ENCODE measurements at places on chromosomes 5 and 9.

DNA sequence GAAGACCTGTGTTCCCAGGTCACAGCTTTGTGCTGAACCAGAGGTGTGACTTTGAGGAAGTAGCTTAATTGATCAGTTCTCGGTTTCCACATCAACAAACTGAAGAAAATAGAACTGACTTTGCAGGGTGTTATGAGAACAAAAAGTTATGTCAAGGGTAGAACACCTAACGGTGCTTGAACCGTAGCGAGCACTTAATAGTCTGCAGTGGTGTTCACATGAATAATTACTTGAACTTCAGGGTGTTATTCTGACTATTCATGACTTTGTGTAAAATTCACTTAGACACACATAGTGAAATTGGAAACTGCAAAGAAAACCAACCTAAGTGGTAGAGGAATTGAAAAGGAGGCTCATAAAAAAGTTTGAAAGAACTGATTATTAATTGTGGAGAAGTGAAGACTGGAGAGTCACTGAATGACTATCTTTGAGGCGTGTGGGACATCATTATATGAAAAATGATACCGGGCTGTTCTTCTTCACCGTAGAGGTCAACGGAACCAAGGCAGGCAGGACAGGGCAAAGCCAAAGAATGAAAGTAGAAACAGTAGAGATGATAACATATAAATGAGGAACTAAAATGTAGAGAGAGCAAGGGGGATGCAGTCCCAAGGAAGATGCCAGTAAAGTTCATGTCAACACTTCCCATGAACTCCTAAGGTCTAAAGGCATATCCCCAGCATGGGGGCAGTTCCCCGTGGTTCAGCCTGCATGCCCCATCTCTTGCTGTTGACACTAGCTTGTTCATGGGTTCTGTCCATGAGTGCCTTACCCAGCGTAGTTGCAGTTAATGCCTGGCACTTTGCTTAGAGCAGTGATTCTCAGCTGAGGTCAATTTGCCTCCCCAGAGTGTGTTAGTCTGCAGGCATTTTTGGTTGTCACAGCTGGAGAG is 118.7 kb downstream of the ZNF462 start:
- DNase-seq, result no peak

GRCh38 chr9:115615821-115616665 is 498.1 kb upstream of the TNC start:
- no peak for DNase-seq

GRCh38 chr5:132408965-132409364 is 39.5 kb downstream of the SLC22A5 start:
- DNase-seq, result no peak

DNA sequence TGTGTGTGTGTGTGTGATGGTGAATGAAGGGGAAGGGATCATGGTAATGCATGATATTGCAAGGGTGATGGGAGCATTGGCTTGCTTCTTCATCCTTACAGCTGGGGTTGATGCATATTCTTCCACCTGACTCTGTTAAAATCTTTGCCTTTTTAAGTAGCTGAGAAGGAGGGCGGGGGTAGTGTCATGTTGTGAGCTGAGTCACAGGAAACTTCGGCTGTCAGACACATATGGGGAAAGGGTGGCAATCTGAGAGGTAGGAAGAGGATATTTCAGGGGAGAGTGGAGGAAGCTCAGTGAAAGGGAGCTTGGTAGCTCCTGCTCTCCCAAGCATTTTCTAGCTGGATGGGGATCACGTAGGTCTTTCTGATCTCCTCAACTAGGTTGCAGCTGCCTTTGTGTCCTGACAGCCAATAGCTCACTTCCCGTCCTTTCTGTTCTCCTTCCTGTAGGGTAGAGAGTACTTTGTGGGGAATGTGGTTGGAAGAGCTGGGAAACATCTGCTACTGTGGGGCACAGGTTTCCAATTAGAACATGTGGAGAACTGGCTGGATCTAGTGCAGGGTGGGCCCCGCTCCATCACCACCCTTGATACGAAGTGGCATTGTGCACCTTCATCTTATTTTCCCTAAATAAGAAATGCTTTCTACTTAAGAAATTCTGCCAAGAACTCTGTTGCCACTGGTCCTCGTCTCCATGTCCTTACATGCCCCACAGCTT is 18.1 kb upstream of the CLK4 start:
- DNase-seq, result no peak

DNA sequence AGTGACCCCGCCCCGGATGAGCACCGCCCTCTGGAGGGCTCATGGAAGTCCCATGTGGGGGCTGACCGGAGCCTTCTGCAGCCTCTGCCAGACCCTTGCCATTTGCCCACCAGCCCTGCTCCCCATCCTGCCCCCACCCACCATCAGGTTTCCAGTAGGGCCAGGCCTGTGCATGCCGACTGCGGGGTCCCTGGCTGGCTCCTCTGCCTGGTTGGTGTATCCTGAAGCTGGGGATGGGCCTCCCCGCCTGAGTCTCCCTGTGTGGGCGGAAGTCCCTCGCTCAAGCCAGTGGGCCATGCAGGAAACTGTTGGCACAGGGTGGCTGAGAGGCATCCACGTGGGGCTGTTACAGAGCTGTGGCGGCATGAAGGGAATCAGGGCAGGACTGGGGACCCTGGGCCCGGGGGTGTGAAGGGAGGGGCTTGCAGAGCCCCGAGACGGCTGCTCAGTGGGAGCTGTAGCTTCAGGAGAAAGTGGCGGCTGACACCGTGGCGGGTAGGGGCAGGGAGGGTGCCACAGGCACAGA is 88.7 kb downstream of the RXRA start:
- DNase-seq, result no peak

Data from activated CD4-positive, alpha-beta T cell treated with anti-CD3 and anti-CD28 coated beads for 1 hour (primary cell).